ENCODE measurements at places on chromosomes 5 and 9.

DNA sequence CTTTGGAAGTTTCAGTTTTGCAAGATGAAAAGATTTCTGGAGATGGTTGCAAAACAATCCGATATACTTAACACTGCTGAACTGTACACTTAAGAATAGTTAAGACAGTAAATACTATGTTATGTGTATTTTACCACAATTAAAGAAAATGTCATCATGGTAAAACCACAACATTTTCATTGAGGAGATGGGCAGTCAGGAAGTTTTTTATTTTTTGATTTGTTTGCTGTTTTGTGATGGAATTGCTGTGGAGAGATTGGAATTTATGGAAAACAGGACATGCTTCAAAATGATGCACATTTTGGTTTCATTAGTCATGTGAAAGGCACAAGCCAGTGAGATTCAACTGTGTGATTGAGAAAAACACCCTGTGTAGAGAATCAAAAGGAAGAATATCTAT, 90.5 kb upstream of the AGXT2 start:
- no peak for DNase-seq

DNA sequence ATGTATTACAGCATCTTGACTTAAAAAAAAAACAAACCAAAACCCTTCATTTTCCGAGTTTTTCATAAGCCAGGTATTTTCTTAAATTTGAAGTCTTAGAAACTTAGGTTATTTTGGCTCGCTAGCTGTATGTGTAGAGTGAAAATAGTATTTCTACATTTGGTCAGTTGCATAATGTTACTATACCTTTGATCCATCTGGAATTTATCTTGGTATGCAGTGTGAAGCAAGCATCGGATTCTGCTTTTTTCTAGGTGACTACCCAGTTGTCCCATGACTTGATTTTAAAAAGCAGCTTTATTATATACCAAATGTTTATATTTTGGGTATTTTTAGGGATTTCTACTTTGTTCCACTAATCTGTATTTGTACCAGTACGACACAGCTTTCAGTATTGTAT, 27.7 kb downstream of the UBAP1 start:
- DNase-seq, result no peak

GRCh38 chr5:35780236-35780635, 76.5 kb upstream of the IL7R start:
- no peak for DNase-seq

DNA sequence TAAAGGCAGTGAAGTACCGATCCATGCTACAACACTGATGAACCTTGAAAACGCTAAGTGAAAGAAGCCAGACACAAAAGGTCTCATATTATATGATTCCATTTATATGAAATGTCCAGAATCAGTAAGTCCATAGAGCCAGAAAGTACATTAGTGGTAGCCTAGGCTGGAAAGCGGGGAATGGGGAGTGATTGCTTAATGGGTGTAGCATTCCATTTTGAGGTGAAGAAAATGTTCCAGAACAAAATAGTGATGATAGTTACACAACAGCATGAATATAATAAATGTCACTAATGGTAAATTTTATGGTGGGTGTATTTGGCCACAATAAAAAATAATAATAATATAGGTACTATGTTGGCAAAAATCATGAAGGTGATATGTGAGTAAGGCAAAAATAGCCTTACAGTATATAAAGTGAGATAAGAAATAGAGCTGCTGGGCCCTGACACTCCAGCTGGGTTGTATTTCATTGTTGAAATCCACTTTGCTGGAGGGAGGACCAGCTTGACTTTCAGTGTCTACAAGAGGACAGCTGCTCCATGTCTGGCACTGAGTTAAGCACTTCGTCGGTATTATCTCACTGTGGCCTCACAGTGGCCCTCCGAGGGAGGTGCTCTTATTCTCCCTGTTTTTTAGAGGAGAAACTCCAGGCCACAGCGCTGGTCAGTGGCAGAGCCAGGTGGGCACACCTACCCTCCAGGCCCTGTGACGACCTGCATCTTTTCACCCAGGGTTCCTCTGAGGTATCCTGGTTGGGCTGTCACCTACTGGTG, 22.4 kb upstream of the ANGPTL2 start:
- peak; percentile 45 for DNase-seq

DNA sequence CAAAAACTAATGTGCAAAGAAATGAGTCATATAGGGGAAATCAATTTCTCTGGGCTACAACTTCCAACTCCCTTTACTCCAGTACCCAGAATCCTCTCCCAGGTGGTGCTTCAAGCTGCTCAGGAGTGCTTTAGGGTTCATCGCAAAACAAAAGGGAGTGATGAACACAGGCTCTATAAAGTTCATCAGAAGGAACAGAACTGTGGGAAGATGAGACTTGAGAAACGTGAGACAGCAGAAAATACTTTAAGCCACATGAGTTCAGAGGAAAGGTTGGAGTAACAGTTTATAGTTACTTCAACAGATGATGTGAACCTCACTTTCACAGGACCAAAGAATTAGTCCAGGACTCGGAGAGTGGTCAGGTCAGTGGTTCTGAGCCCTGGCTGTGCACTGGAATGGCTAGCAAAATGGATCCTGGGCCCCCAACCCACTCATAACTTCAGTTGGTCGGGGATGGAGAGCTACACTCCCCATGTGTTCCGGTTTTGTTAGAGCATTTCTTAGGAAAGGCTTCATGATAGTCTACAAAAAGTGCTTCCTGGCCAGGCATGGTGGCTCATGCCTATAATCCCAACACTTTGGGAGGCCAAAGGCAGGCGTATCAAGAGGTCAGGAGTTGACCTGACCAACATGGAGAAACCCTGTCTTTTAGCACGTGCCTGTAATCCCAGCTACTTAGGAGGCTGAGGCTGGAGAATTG, 4.3 kb downstream of the RPL12 start:
- no peak for DNase-seq

- DNase-seq, result no peak
Observed at GRCh38 chr9:98428454-98428853, 173.0 kb upstream of the TBC1D2 start.

DNA sequence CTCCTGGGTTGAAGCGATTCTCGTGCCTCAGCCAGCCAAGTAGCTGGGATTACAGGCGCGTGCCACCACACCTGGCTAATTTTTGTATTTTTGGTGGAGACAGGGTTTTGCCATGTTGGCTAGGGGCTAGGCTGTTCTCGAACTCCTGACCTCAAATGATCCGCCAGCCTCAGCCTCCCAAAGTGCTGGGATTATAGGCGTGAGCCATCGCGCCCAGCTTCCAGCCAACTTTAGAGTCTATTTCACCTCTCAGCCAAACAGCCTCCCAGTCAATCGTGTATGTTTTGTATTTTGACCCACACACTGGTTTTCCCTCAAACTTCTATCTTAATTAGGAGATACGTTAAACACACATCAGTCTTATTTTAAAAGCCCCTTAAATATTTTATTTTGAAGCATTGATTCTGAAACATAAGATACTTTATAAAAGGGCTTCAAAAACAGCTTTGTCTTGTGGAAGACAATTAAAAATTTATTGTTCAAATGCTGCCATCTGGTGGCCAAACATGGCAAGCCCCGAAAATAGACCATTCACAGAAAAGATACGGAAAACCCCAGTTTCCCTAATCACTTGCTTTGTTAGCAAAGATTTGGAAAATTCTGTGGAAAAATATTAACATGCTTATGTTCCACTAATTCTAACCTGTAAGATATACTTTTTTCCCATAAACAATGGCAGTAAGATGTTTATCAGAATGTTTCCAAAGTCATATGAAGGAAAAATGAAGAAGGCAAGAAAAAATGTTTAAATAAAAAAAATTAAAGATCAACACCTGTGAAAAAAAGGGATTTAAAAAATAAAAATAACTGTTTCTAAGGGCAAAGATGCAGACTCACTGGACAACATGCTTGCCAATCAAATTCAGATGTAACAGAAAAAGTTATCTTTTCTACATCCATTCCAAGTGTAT, 33.1 kb downstream of the APTX start:
- DNase-seq, result no peak

DNA sequence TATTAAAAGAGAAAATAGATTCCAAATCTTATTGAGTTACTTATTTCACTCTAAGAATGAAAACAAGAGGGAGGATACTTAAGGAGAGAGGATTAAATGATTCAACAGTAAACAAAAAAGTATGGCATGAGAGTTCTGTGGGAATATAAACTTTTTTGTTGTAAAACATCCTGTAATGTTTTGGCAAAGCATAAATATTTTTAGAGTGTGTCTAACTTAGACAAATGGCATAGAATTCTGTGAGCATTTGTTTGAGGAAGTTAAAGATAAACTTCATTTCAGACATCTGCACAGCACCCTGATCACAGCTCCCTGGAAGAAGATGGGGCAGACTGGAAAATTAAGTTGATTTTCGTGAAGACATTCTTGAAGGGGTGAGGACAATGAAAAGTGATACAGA, 246.8 kb upstream of the HAPLN1 start:
- no peak for DNase-seq
